ENCODE measurements at places on chromosomes 3 and 15. TPM values are rescaled to one million over a fixed set of nuclear protein-coding genes. Genes with fewer than 3 reads are reported as not detected.
A peak's percentile ranks its signal among the peaks of the same experiment; 100 is the strongest.

- H3K27me3 ChIP-seq: no peaks in the 10 kb centered on the region
- peak; percentile 44 for DNase-seq
- H3K4me3 ChIP-seq: peak overlapping the region; percentile 91
- peak overlapping the region; percentile 94 for H3K27ac ChIP-seq
Observed at GRCh38 chr15:96331945-96332636, 1.6 kb downstream of the NR2F2 start.

DNA sequence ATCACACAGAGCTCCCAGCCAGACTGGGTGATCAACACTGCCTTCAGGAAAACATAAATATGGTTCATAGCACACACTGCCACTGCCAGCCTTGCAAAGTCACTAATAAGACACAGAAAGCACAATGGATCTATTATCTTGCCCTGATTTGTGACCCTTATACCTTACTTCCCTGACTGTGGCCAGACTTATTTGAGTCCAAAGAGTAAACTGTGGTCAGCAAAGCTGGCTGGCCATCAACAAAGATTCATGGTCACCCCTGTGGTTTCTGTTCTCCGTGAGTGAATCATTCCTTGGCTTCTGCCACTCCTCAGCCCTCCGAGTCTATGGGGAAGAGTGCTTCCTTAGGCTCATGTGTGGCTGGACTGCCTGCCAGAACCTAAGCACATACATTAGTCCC, 437.7 kb downstream of the RAP2B start:
- H3K27ac ChIP-seq: no peak overlapping the region
- no peak overlapping the region for H3K4me3 ChIP-seq
- no peaks in the 10 kb centered on the region for H3K4me1 ChIP-seq
- no peaks in the 10 kb centered on the region for H3K36me3 ChIP-seq
- DNase-seq: peak; percentile 23
- no peaks in the 10 kb centered on the region for H3K27me3 ChIP-seq

- peaks cover 5% of the 10 kb centered on the region for H3K4me1 ChIP-seq
- no peak for DNase-seq
- H3K27ac ChIP-seq: no peak overlapping the region
- no peak overlapping the region for H3K4me3 ChIP-seq
Observed at GRCh38 chr3:111776827-111777483, 82.1 kb upstream of the PHLDB2 start.

DNA sequence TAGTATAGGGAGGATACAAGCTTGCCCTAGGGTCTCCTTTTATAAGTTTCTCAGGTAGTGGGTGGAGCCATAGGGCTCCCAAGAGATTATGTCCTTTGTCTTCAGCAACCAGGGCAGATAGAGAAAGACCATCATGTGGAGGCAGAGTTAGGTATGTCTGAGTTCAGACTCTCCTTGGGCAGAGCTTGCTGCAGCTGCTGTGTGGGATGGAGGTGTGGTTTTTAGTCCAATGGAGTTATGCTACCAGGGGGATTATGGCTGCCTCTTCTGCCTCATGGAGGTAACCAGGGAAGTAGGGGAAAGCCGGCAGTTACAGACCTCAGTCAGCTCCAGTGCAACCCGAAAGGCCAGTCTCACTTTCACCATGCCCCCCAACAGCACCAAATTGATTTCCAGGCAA, 220.5 kb downstream of the NECTIN3 start:
- H3K27me3 ChIP-seq: no peaks in the 10 kb centered on the region
- no peaks in the 10 kb centered on the region for H3K4me1 ChIP-seq

DNA sequence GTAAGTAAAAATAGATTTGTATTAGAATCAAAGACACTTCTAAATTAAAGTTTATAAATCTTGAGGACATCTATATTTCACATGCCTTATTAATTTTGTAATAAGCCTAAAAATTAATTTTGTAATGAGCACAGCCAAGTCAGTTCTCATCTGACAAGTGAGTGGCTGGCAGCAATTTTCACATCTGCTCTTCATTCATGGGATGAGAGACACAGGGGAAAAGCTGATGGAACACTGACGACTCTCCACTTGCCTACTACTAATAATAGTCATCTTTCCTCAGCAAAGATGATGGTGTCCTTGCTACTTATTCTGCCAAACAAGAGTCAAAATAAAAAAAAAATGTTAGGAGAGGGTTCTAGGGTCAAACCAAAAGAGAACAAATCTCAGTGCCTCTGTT, 14.4 kb upstream of the CMSS1 start:
- no peak overlapping the region for H3K4me3 ChIP-seq
- H3K4me1 ChIP-seq: no peaks in the 10 kb centered on the region
- no peaks in the 10 kb centered on the region for H3K36me3 ChIP-seq
- H3K27ac ChIP-seq: no peak overlapping the region

GRCh38 chr15:75727851-75728715, 15.4 kb upstream of the CSPG4 start:
- no peaks in the 10 kb centered on the region for H3K36me3 ChIP-seq
- H3K27me3 ChIP-seq: no peaks in the 10 kb centered on the region
- H3K4me3 ChIP-seq: no peak overlapping the region
- DNase-seq: peak; percentile 67
- H3K27ac ChIP-seq: no peak overlapping the region

- peaks cover 44% of the 10 kb centered on the region for H3K4me1 ChIP-seq
- DNase-seq: no peak
- peak overlapping the region; percentile 11 for H3K4me3 ChIP-seq
- peak overlapping the region; percentile 60 for H3K27ac ChIP-seq
Observed at GRCh38 chr3:98763819-98764418, 779 bp downstream of the ST3GAL6 start.

GRCh38 chr3:10011631-10012030, 14.6 kb upstream of the FANCD2 start:
- no peaks in the 10 kb centered on the region for H3K36me3 ChIP-seq
- H3K4me3 ChIP-seq: no peak overlapping the region
- H3K27ac ChIP-seq: no peak overlapping the region
- H3K4me1 ChIP-seq: peaks cover 12% of the 10 kb centered on the region
- H3K27me3 ChIP-seq: no peaks in the 10 kb centered on the region
- DNase-seq: no peak

DNA sequence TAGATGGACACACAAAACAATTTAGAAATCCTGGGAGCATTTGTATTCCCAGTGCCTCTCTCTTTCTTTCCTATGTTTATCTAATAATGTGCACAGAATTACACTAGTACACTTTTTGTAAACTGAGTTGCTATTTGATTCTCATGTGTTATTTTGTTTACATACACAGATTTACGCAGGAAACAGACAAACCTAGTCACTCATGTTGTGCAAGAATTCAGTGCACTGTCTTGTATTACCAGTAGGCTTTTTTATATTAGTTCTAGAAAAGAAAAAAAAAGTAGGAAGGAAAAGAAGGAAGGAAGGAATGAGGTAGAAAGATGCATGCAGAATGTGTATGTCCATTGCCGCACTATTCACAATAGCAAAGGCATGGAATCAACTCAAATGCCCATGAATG, 257.4 kb downstream of the AGBL1 start:
- no peak overlapping the region for H3K27ac ChIP-seq
- no peak overlapping the region for H3K4me3 ChIP-seq
- no peaks in the 10 kb centered on the region for H3K27me3 ChIP-seq

DNA sequence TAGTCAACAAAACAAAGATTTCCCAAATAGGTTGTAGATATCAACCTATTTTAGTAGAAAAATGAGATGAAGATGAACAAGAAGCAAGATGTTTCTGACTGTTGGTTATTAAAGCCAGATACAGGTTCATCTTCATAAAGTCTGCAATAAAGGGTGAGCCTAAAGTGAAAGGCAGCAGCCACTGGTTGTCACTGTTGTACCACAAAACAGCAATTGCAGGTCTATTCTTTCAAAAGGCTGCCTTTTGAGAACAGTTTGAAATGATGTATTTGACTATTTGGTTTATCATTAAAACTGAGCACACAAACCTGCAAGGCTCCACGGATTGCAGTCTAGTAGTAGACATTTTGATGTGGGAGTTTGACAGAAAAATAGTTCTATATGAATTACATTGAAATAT, 543.4 kb downstream of the GBE1 start:
- no peak overlapping the region for H3K4me3 ChIP-seq
- DNase-seq: no peak
- no peak overlapping the region for H3K27ac ChIP-seq

GRCh38 chr3:195148549-195148948, 122.4 kb downstream of the XXYLT1 start:
- no peak for DNase-seq
- no peaks in the 10 kb centered on the region for H3K4me1 ChIP-seq
- H3K27me3 ChIP-seq: no peaks in the 10 kb centered on the region
- no peak overlapping the region for H3K27ac ChIP-seq
- H3K36me3 ChIP-seq: no peaks in the 10 kb centered on the region

- no peaks in the 10 kb centered on the region for H3K36me3 ChIP-seq
- peaks cover 16% of the 10 kb centered on the region for H3K4me1 ChIP-seq
- H3K4me3 ChIP-seq: no peak overlapping the region
- DNase-seq: no peak
Observed at GRCh38 chr15:64634027-64634426, 141.4 kb downstream of the RBPMS2 start.

- no peak overlapping the region for H3K27ac ChIP-seq
- no peak for DNase-seq
- no peaks in the 10 kb centered on the region for H3K4me1 ChIP-seq
- no peak overlapping the region for H3K4me3 ChIP-seq
- no peaks in the 10 kb centered on the region for H3K36me3 ChIP-seq
Observed at GRCh38 chr15:71364117-71364584, 248.9 kb downstream of the THSD4 start.

DNA sequence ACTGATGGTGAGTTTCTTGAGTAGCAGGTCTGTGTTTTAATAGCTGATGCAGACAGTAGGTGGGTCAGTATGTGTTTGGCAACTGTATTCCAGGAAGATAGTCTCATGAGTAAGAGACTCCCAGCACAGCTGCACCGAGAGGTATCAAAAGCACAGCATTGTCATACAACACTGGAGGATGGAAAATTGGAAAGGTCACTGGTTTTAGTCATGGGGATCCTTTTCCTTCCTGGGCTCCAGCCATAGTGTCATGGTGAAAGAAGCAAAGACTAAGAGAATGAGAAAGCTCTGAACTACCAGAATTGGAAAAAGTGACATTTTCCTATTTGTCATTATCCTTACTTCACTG, 61.5 kb downstream of the P3H2 start:
- H3K27me3 ChIP-seq: no peaks in the 10 kb centered on the region
- peak overlapping the region; percentile 25 for H3K4me3 ChIP-seq
- DNase-seq: no peak
- no peaks in the 10 kb centered on the region for H3K36me3 ChIP-seq
- peaks cover 54% of the 10 kb centered on the region for H3K4me1 ChIP-seq

GRCh38 chr15:91257746-91258414, 157.8 kb downstream of the SV2B start:
- H3K27ac ChIP-seq: peak overlapping the region; percentile 75
- H3K36me3 ChIP-seq: no peaks in the 10 kb centered on the region

GRCh38 chr15:72866866-72867616, 83.5 kb upstream of the ADPGK start:
- no peak overlapping the region for H3K27ac ChIP-seq
- no peaks in the 10 kb centered on the region for H3K27me3 ChIP-seq
- no peaks in the 10 kb centered on the region for H3K36me3 ChIP-seq
- no peak overlapping the region for H3K4me3 ChIP-seq
- no peak for DNase-seq
- H3K4me1 ChIP-seq: no peaks in the 10 kb centered on the region

- no peaks in the 10 kb centered on the region for H3K36me3 ChIP-seq
- peaks cover 15% of the 10 kb centered on the region for H3K4me1 ChIP-seq
- H3K27me3 ChIP-seq: no peaks in the 10 kb centered on the region
- H3K27ac ChIP-seq: no peak overlapping the region
Observed at GRCh38 chr3:16849229-16849628, 35.5 kb upstream of the PLCL2 start.

DNA sequence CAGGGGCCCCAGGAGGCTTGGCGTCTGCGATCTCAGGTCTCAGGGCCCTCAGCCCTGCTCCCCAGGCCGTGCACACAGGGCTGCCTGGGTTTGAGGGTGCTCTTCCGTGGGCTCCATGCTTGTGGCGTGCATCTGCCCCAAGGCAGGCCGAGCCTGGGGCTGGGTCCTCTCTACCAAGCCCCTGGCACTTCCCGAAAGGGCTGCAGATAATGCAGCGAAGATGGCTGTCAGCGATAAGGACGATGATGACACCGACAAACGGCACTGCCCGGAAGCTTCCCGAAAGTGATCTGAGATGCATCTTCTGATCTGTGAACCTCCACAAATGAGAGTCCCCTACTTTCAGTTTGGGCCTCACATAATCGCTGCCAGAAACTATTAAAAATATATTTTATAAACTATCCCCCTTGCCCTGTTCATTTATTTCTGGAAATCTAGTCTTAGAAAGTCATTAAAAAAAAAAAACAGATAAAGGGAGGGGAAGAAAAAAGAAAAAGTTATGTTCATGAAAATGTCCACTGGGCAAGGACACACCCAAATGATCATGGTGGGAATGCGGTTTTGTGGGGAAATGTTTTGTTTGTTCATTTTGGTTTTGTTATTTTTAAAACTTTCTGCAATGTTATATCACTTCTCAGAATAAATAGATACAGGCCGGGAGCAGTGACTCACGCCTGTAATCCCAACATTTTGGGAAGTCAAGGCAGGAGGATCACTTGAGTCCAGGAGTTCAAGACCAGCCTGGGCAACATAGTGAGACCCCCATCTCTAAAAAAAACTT, 51.5 kb downstream of the RPN1 start:
- H3K4me3 ChIP-seq: no peak overlapping the region
- H3K4me1 ChIP-seq: no peaks in the 10 kb centered on the region
- no peak for DNase-seq
- no peaks in the 10 kb centered on the region for H3K36me3 ChIP-seq
- no peaks in the 10 kb centered on the region for H3K27me3 ChIP-seq

GRCh38 chr15:35293353-35294130, 208.4 kb upstream of the NANOGP8 start:
- DNase-seq: peak; percentile 51
- H3K27me3 ChIP-seq: no peaks in the 10 kb centered on the region
- H3K4me1 ChIP-seq: no peaks in the 10 kb centered on the region

- no peaks in the 10 kb centered on the region for H3K27me3 ChIP-seq
- no peaks in the 10 kb centered on the region for H3K36me3 ChIP-seq
- DNase-seq: peak; percentile 55
- H3K27ac ChIP-seq: no peak overlapping the region
Observed at GRCh38 chr3:123816673-123817207, 67.4 kb downstream of the MYLK start.

DNA sequence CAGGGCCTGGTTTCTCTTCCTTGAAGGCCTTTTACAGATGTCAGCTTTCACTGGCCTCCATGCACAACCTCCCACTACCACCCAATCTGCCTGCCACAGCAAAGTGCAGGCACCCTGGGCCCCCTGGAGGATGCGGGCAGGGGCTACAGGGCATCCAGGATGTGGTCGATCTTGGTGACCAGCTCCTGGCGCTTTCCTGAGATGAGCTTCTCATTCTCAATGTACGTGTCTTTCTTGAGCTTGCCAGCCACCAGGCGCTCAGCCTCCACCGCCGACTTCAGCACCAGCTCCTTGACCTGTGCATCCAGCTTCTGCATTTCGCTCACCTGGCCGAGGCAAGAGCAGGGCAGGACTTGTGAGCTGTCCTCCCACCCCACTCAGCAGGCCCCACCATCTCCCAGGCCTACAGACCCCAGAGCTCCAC, 30.3 kb downstream of the RPN1 start:
- H3K27ac ChIP-seq: peak overlapping the region; percentile 32
- no peak for DNase-seq
- no peak overlapping the region for H3K4me3 ChIP-seq

AHSG gene
- not detected for total RNA-seq

ZNF80 gene
- not detected for total RNA-seq

GOLGA6L4 gene
- total RNA-seq: 1.3 TPM

AADACL2 gene
- total RNA-seq: not detected

KCNMB3 gene
- 1.4 TPM for total RNA-seq

ATP13A5 gene
- total RNA-seq: not detected

AMT gene
- total RNA-seq: 21.2 TPM

ATP13A3 gene
- 53.7 TPM for total RNA-seq

MRAS gene
- total RNA-seq: 117 TPM

SUSD5 gene
- 1.6 TPM for total RNA-seq

C3orf18 gene
- total RNA-seq: 15.2 TPM

ZNF717 gene
- 14.1 TPM for total RNA-seq
